ENCODE measurements at places on chromosomes 7 and 10. TPM values are rescaled to one million over a fixed set of nuclear protein-coding genes. Genes with fewer than 3 reads are reported as not detected.

Gene TDRD1
- polyA plus RNA-seq, result 0.13 TPM

Gene CLDN15
- polyA plus RNA-seq, result 7.4 TPM

Gene CYP2E1
- polyA plus RNA-seq, result 1.4 TPM

DNA sequence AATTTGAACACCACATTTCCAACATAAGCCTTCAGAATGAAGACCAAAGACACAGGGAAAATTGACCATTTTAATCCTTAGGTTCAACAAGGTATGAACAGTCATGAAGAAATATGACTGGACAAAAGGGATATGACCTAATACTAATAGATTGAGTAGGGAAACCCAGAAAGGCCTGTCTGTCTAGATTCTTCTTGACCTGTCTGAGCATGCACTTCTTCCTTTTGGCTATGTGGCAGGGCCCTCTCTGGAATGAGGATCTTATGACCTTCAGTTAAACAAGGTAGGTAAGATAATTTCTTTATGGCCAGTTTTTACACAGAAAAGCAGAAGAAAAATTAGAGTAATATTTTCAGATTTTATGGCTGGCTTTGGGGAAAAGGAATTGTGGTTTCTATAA is 3.0 kb upstream of the PHYHIPL start:
- DNase-seq, result no peak

GRCh38 chr7:50665403-50666123 is 100.4 kb upstream of the DDC start:
- no peak for DNase-seq

- no peak for DNase-seq
Measured at GRCh38 chr7:150855476-150856302, 3.4 kb downstream of the AOC1 start.

DNA sequence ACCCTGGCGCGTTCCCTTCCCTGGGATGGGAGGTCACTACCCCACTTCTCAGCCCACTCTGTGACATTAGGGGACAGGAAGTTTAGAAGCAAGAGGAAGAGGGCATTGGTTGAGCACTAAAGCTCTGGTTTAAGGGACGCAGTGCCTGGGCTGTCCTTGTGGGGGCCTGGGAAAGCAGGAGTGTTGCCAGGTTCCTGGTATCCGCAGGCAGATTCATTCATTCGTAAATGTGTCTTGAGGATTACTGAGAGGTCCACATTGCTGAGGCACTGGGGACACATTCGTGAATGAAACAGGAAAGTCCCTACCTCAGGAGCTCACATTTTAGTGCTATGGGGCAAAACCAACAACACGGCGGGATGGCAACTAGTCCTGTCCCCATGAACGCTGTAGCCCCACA is 69.4 kb downstream of the COL13A1 start:
- DNase-seq, result no peak
